ENCODE measurements at places on chromosomes 13 and 19. TPM values are rescaled to one million over a fixed set of nuclear protein-coding genes. Genes with fewer than 3 reads are reported as not detected.

Gene TRIP10
- 425 TPM for polyA plus RNA-seq

Gene CPT1C
- polyA plus RNA-seq, result 14.1 TPM

Gene KISS1R
- not detected for polyA plus RNA-seq

Gene SIAH3
- polyA plus RNA-seq, result 0.16 TPM

Gene ZNF320
- polyA plus RNA-seq, result 8.1 TPM

Gene C5AR1
- 3.9 TPM for polyA plus RNA-seq

Gene FPR3
- 16.1 TPM for polyA plus RNA-seq

Gene KLK15
- polyA plus RNA-seq, result 0.34 TPM

Gene ZNF841
- polyA plus RNA-seq, result 29.2 TPM

DNA sequence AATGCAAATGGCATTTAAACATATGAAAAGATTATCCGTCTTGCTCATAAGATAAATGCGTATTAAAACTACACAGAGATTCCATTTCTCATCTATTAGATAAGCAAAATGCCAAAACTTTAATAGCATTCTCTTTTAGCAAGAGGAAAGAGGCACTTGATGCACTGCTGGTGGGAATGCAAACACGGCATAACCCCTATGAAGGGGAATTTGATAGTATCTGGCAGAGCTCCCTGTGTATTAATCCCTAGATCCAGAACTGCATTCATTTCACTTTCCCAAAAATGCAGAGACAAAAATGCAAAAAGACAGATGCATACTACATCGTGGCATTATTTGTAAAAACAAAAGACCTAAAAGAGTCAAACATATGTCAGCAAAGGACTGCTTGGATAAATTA is 193.6 kb upstream of the STARD13 start:
- H3K4me1 ChIP-seq, result no peaks in the 10 kb centered on the region
- no peaks in the 10 kb centered on the region for H3K27me3 ChIP-seq
- no peak for DNase-seq
- H3K4me3 ChIP-seq, result no peak overlapping the region
- H3K36me3 ChIP-seq, result no peaks in the 10 kb centered on the region
- H3K27ac ChIP-seq, result no peak overlapping the region

DNA sequence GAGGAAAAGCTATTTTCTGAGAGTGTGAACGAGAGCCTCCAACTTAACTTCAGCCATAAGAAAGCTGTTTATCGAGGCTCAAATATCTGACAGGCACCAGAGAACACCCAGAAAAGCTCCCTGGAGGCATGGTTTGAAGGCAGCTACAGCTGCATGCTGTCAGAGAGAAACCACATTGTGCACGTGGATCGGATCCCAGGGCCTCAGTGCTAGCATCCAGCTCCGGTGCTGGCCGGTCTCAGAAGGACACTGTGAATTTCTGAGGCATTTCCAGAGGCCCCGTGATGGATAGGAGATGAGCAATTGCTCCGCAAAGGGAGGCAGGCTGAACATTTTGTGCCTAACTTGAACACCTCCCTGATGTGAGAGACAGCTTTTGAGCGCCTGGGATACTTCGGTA is 315.7 kb downstream of the FGF9 start:
- H3K4me3 ChIP-seq, result no peak overlapping the region
- no peak overlapping the region for H3K27ac ChIP-seq
- H3K27me3 ChIP-seq, result no peaks in the 10 kb centered on the region
- DNase-seq, result peak; percentile 46
- H3K36me3 ChIP-seq, result no peaks in the 10 kb centered on the region
- no peaks in the 10 kb centered on the region for H3K4me1 ChIP-seq

- no peaks in the 10 kb centered on the region for H3K27me3 ChIP-seq
- H3K36me3 ChIP-seq, result no peaks in the 10 kb centered on the region
- no peak overlapping the region for H3K27ac ChIP-seq
- H3K4me3 ChIP-seq, result no peak overlapping the region
- no peak for DNase-seq
These were observed 127.6 kb downstream of the URI1 start for GRCh38 chr19:30069535-30070197.

DNA sequence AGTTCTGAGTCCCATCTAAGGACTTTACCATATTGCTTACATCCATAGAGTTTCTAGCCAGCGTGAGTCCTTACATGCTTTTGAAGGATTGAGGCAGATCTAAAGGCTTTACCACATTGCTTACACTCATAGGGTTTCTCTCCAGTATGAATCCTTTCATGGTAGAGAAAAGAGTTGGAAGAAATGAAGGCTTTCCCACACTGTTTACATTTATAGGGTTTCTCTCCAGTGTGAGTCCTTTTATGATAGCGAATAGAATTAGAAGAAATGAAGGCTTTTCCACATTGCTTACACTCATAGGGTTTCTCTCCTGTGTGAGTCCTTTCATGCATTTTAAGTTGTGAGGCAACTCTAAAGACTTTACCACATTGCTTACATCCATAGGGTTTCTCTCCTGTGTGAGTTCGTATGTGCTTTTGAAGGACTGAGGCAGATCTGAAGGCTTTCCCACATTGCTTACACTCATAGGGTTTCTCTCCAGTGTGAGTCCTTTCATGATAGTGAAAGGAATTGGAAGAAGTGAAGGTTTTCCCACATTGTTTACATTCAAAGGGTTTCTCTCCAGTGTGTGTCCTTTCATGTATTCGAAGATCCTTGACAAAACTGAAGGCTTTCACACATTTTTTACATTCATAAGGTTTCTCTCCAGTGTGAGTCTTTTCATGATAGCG is 8.4 kb upstream of the ZNF433 start:
- no peak overlapping the region for H3K27ac ChIP-seq
- no peaks in the 10 kb centered on the region for H3K27me3 ChIP-seq
- no peaks in the 10 kb centered on the region for H3K36me3 ChIP-seq
- H3K4me3 ChIP-seq, result no peak overlapping the region

GRCh38 chr13:46964789-46965527 is 68.1 kb upstream of the HTR2A start:
- H3K27me3 ChIP-seq, result no peaks in the 10 kb centered on the region
- no peaks in the 10 kb centered on the region for H3K4me1 ChIP-seq
- H3K27ac ChIP-seq, result no peak overlapping the region
- no peak for DNase-seq
- no peaks in the 10 kb centered on the region for H3K36me3 ChIP-seq
- H3K4me3 ChIP-seq, result no peak overlapping the region

- no peaks in the 10 kb centered on the region for H3K4me1 ChIP-seq
- no peaks in the 10 kb centered on the region for H3K36me3 ChIP-seq
- no peak overlapping the region for H3K4me3 ChIP-seq
- H3K27me3 ChIP-seq, result no peaks in the 10 kb centered on the region
- no peak overlapping the region for H3K27ac ChIP-seq
- no peak for DNase-seq
These were observed 260.0 kb downstream of the KLF12 start for GRCh38 chr13:73873940-73874830.

- peak overlapping the region; percentile 74 for H3K27ac ChIP-seq
- DNase-seq, result no peak
- H3K4me3 ChIP-seq, result peak overlapping the region; percentile 72
- H3K27me3 ChIP-seq, result no peaks in the 10 kb centered on the region
- peaks cover 12% of the 10 kb centered on the region for H3K4me1 ChIP-seq
- H3K36me3 ChIP-seq, result no peaks in the 10 kb centered on the region
These were observed 652 bp downstream of the CHERP start for GRCh38 chr19:16541526-16542044.

GRCh38 chr13:33145667-33146066 is 129.4 kb downstream of the KL start:
- DNase-seq, result no peak
- H3K27ac ChIP-seq, result no peak overlapping the region
- H3K4me3 ChIP-seq, result no peak overlapping the region

DNA sequence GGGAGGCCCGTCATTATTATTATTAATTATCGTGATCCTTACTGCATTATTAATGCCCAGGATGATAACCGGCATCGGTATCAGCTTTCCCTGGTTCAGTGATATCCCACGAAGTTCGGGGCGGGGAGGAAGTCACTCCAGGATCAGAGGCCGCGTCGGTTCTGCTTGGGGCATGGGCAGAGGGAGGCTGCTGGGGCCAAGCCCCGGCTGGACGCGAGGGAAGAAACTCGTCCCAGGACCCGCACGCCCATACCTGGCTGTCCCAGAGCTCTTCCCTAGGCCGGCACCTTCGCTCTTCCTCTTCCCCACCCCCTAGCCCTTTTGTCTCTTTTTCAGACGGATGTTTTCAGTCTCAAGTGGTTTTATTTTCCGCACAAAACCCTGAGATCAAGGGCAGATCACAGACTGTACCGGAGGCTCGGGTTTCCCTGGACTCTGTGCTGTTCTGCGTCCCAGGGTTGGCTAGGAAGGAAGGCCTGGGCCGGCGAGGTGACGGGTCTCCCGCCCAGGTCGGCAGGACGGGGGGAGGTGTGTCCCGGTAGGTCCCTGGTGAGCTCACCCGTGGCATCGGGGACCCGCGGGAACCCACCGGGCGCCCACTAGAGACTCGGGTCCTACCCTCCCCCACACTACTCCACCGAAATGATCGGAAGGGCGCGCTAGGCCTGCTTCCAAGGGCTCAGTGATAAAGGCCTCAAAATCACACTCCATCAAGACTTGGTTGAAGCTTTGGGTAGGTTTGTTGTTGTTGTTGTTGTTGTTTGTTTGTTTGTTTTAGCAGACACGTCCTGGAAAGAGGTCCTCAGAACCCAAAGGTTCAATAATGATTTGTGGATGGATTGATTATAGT is 7.9 kb downstream of the ZIC2 start:
- H3K4me3 ChIP-seq, result no peak overlapping the region
- H3K36me3 ChIP-seq, result no peaks in the 10 kb centered on the region
- H3K27me3 ChIP-seq, result peaks cover 97% of the 10 kb centered on the region
- H3K4me1 ChIP-seq, result no peaks in the 10 kb centered on the region
- DNase-seq, result no peak

GRCh38 chr19:16210168-16210567 is 12.5 kb downstream of the AP1M1 start:
- H3K36me3 ChIP-seq, result no peaks in the 10 kb centered on the region
- H3K4me3 ChIP-seq, result no peak overlapping the region
- DNase-seq, result no peak
- H3K4me1 ChIP-seq, result peaks cover 9% of the 10 kb centered on the region
- H3K27ac ChIP-seq, result no peak overlapping the region

DNA sequence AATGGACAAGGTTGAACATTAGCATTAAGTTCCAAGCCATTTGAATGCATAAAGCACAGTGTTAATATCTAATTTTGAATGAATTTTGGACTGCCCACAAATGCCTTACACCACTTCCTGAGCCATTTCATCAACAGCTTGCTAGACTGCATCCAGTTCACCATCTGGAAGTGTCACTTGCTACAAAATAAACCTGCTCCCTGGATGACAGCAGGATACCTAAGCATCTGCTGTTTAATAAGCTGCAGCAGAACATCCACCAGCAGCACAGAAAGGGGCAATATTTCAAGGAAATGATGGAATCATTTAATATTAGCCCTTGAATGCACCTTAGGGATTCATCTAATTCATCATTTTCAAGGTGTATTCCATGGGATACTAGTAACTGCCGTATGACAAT is 76.6 kb upstream of the PCDH9 start:
- no peaks in the 10 kb centered on the region for H3K36me3 ChIP-seq
- H3K27me3 ChIP-seq, result no peaks in the 10 kb centered on the region
- DNase-seq, result no peak
- no peak overlapping the region for H3K27ac ChIP-seq
- no peaks in the 10 kb centered on the region for H3K4me1 ChIP-seq

DNA sequence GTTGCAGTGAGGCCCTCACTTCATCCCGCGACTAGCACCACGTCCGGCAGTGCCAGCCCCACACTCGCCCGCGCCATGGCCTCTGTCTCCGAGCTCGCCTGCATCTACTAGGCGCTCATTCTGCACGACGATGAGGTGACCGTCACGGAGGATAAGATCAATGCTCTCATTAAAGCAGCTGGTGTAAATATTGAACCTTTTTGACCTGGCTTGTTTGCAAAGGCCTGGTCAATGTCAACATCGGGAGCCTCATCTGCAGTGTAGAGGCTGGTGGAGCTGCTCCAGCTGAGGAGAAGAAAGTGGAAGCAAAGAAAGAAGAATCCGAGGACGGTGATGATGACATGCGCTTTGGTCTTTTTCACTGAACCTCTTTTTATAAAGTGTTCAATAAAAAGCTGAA is 48.6 kb downstream of the NLRP12 start:
- H3K36me3 ChIP-seq, result no peaks in the 10 kb centered on the region
- H3K4me3 ChIP-seq, result no peak overlapping the region
- H3K4me1 ChIP-seq, result no peaks in the 10 kb centered on the region
- no peak overlapping the region for H3K27ac ChIP-seq
- H3K27me3 ChIP-seq, result no peaks in the 10 kb centered on the region
- DNase-seq, result no peak

GRCh38 chr19:2488405-2488941 is 12.5 kb downstream of the GADD45B start:
- H3K27ac ChIP-seq, result no peak overlapping the region
- H3K4me3 ChIP-seq, result no peak overlapping the region
- no peaks in the 10 kb centered on the region for H3K36me3 ChIP-seq
- H3K4me1 ChIP-seq, result peaks cover 23% of the 10 kb centered on the region

DNA sequence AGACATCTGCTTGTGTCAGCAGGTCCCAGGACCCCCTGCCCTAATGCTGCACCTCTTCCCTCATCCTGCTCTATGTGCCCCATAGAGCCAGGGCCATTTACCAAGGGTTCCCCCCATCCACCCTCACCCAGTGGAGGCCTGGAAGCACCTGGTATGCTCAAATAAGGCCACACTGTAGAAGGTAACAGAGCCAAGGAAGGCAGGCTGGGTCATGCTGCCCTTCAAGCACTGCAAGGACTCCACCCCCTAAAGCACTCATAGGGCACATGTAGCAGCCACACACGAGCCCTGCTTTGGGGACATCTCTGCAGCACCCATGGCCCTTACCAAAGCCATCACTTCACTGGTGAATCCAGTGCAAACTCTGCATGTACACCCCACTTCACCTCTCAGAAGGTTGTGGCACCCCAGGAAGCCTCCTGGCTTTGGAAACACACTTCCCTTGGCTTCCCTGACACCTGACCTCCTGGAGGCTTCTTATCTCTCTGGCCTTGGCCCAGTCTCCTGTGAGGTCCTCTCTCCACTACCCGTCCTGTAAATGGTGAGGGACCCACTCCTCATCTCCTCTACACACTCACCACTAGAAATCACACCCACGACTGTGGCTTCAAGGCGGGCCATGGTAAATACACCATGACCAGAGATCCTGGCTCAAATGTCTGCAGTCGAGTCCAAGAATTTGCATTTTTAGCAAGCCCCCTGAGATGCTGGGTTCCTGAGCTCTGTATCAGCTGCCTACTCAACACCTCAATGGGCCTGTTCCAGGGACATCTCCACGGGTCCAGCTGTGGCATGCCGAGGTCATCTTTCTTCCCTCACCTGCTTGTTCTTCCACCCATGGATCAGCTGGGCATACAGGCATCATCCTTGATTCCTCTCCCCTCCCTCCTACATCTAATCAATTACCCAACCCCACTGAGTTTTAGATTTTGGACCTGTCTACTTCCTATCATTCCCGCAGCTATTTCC is 80.9 kb upstream of the DOCK9 start:
- H3K36me3 ChIP-seq, result no peaks in the 10 kb centered on the region
- H3K27ac ChIP-seq, result no peak overlapping the region
- DNase-seq, result no peak
- no peaks in the 10 kb centered on the region for H3K27me3 ChIP-seq

DNA sequence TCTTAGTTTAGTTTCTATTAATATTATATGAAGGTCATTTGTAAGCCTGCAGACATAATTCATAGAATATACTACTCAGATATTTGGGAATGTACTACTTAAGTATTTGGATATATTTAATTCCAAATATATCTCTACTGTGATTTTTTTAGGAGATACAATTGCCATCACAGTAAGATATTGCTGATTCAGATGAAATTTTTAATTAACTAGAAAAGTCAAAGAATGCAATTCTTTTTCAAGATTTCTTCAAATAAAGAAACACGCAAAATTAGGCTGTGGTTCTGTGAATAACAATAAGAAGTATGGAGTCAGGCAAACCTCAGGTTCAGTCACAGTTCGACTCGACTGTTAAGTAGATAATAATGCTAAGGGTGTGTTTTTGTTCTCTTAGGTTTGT is 550.4 kb upstream of the GPC6 start:
- H3K36me3 ChIP-seq, result no peaks in the 10 kb centered on the region
- H3K27ac ChIP-seq, result no peak overlapping the region
- no peak for DNase-seq
- H3K4me3 ChIP-seq, result no peak overlapping the region
- no peaks in the 10 kb centered on the region for H3K4me1 ChIP-seq

Data from adrenal gland (tissue), 19 donors.